ENCODE measurements at places on chromosomes 12 and 14. TPM values are rescaled to one million over a fixed set of nuclear protein-coding genes. Genes with fewer than 3 reads are reported as not detected.

The TAS2R20 gene
- 1.6 TPM for total RNA-seq

The NTS gene
- total RNA-seq, result not detected

DNA sequence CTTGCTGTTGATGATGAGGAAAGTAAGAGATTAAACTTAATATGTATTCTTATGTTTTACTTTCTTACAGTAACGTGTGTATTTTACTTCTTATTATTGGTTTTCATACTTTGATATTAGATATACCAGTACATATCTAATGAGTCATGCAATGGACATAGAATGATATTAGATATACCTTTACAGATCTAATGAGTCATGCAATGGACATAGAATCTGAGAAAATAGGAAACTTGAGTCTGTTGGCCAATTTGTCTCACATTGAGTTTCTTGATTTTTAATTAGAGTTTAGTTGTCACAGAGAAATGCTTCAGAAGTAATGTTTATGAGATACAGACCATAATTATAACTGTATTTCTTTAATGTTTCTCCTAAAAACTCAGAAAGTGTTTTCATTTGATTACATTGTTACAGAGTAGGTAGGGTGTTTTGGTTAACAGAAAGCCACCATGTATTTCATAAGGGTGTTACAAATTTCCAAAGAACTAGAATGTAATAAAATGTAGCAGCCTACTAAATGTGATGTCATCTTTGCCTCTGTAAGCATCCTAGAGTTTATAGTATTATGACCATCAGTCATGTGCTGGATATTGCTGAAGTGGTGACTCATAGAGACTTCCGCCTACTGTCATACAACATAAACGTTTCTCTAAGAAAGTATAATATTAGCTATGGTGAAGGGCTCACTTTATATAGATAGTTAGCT, 3.0 kb downstream of the GAS2L3 start:
- no peak for DNase-seq

DNA sequence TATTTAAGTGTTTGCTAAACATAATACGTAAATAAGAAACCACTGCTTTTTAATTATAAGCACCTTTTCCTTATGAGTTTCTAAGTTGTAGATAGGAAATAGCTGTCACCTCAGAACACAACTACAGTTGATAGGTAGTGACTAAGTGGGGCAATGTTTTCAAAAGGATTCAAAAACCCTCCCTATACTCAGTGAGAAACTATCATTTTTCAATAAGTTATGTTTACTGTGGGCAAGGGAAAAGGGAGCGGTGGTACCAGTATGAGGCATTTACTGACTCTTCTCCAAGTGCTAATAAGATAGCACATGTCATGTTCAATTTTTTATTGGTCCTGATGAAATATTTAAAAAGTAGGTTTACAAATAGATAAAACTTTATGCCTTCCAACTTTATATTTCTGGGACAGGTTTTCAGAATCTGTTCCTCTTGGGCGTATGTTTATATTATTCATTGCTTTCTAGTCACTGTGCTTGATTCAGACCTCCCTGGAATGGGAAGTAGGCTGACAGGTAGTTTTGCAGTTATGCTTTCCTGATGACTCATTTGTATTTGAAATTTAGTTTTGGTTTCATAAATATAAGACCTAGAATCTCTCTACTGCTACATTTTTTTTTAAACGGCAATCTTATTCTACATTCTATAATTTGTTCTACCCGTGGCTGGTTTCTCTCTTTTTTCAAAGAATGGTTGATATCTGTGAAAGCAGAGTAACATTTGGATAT, 153.1 kb downstream of the TMEM117 start:
- DNase-seq, result no peak
